ENCODE measurements at places on chromosomes 5 and 9.

DNA sequence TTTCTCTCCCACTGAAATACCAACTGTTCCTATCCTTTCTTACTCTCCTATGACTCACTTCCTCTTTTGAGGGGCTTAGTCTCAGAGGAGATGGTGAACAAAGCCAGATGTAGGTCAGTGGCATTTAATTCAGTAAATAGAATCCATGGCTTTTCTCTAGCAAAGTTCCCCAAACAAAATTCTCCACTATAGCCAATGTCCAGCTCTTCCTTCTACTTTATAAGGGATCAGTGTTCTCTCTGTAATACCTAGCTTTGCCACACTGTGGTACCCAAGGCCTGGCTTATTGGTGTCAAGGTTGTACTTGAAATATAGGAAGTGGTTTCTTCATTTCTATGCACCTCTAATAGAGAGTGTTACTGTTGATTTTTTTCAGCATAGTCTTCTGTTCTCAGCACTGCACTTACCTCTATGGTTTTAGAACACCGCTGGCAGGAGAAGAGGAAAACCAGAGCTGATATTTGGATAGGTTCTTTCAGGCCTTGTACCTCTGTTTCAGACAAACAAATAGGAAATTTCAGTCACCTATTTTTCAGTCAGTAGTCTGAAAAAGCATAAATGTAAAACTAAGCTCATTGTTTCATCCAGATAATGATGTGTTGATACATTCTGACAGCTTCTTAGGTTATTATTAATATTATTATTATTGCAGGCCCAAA, 40.6 kb upstream of the ITGA2 start:
- peak; percentile 92 for DNase-seq

DNA sequence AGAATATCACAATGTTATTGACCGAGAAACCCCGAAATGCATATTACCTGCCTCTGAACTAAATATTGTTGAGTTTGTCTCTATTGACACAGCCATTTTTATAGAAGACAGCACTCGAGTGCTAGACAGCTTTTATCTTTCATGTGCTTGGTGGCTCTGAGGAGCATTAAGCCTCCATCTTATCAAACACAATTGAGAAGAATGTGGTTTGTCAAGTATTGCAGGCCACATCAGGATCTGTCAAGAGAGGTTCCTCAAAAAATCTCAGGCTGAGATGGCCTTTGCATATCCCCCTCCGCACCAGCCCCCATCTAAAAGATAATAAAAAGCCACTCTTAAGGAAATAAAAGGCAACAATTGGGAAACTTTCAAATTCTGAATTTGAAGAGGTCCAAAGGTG, 284.8 kb downstream of the DENND1A start:
- peak; percentile 40 for DNase-seq

GRCh38 chr9:132350861-132351315, 3.9 kb downstream of the SETX start:
- peak; percentile 89 for DNase-seq

- no peak for DNase-seq
Observed at GRCh38 chr5:58366461-58366860, 93.4 kb downstream of the PLK2 start.

GRCh38 chr5:83777856-83778255, 57.2 kb upstream of the HAPLN1 start:
- no peak for DNase-seq

DNA sequence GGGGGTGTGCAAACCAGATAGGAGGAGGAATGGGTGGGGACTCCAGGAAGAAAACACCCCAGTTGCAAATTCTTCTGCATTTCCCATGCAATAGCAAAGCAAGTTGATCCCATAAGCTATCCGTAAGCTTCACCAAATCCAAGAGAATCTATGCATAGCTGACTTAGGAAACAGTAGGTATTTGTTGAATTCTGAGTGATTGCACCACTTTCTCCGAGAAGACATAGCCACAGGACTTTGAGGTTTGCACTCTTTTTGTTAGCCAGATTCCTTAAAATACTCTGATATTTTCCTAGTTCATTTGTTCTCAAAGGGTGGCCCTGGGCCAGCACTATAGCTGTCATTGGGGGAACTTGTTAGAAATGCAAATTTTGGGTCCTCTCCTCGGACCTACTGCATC, 271.9 kb downstream of the SLIT3 start:
- DNase-seq: no peak

DNA sequence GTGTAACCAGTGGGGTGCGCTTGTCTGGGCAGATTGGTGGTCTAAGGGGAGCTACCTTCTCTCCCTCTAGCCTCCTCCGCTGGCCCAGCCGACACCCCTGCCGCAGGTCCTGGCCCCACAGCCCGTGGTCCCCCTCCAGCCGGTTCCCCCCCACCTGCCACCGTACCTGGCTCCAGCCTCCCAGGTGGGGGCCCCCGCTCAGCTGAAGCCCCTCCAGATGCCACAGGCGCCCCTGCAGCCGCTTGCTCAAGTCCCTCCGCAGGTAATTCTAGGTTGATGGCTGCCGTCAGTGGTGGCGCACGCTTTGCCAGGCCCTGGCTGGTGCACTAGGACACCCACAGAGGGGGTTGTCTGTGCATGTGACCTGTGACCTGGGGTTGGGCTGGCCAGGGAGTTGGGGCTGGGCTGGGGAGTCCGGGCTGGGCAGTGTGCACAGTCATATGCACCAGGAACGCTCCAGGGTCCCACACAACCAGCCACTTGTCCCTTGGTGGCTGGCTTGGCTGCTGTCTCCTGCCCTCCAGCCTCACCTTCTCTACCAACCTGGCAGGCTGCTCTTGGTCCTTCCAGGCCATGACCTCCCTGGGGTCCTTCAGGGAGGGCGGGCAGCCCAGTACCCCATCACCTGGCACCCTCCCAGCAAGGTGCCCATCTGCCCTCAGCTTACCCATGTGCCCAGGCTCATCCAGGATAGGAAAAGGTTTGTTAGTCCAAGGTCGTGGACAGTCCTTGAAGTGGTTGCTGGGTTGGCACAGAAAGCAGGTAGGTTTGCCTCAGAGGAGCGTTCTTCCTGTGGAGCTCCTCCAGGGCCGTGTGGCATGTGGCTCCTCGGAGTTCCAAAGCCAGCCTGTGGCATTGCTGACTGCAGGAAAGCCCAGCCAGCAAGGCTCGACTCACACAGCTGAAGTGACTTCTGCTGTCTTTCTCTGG, 73.2 kb downstream of the WNK2 start:
- no peak for DNase-seq

DNA sequence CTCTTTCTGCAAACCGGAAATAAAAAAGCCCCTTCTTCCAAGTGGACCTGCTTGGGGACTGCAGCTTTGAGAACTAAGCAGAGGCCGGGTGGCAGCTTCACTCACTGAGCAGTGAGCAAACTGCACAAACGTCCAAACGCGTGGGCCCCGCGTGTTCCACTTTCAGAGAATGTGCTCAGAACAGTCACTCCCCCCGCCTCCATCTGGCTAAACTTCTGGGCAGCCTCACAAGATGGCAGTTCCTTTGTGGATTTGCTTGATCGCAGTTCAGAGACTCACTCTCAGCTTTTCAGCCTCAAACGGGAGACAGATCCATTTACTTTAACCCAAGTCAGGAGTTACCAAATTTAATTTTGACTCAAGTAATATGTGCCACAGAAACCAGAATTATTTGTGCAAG, 216.6 kb downstream of the TLE1 start:
- DNase-seq: no peak

GRCh38 chr9:122228191-122228567, 578 bp downstream of the LHX6 start:
- DNase-seq: no peak

GRCh38 chr5:35816881-35817521, 39.7 kb upstream of the IL7R start:
- no peak for DNase-seq

DNA sequence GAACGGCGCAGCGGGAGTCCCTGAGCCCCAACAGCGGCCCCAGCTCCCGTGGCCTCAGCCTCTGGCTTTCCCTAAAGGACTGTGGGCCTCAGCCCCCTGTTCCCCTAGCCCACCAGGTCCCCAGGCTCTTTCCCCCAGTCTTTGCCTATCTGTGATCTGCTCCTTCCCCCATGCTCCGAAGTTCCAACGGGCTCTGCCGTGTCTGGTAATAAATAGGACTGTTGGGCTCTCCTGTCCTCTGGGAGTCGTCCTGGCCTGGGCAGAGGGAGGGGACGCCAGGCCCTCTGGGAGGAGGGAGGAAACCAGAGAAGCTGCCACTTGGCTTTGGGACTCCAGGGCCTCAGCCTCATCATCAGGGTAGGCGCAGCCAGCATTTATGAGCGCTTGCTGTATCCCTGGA, 28.1 kb downstream of the ADGRD2 start:
- no peak for DNase-seq

DNA sequence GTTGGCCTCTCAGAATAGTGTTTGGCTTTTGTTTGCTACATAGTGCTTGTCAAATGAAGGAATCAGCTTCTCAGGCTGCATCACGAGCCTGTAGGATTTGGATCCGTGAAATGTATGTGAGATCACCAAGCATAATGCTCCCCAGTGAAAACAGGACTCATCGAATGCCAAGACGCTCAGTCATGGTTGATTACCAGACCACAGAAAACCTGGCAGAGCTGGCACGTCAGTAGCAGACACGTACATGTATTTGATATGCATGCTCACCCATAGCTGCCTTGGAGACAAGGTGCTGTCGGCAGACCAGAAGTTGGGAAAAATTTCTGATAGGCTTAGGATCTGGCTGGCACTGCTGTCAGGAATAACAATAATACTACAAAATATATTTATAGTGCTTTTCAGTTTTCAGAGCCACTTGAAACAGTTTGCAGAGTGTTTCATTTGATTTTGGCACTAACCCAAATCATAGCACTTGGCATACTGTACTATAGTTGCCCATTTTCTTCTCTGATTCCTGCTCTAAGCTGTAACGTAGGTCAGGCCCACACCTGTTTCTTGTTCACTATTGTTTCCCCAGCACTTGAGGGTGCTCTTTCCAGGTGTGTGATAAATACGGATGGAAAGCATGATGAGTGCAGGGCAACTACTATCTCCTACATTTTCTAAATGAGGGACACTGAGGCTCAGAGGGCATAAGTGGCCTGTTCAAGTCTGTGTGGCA, 226.1 kb downstream of the NR3C1 start:
- no peak for DNase-seq

GRCh38 chr9:94228616-94229015, 30.5 kb upstream of the ZNF169 start:
- DNase-seq: no peak

DNA sequence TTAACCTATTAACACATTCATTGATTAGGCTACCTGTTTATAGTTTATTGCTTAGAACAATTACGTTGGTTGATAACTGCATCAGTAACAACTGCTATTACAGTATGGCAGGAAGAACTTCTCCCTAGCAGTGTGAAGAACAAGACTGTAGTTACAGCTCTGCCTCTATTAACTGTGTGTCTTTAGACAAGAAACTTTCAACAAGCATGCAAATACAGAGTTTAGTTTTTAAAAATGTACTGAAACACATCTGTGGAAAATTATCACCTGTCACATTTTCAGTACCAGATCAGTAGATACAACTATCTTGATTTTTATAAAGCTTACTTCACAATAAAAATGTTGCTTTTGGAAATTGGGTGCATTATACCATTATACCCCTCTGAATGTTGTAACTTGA, 22.2 kb downstream of the ELL2 start:
- DNase-seq: no peak

DNA sequence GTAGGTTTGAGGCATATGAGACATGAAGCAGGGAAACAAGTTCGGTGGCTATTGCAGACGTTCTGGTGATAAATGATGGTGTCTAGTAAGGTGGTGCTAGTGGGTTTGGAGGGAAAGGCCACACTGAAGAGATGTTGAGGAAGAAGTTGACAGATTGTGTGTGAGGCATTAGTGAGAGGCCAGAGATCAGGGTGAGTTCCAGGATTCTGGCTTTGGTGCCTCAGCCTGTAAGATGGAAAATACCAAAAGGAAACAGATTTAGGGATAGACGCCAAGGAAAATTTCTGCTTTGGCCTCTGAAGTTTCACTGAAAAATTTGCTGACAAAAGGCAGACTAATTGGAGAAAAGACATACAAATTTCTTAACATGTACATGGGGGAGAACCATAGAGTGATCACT, 6.4 kb upstream of the PAIP1 start:
- no peak for DNase-seq

GRCh38 chr5:81140943-81141342, 92.2 kb upstream of the CKMT2 start:
- DNase-seq: no peak

DNA sequence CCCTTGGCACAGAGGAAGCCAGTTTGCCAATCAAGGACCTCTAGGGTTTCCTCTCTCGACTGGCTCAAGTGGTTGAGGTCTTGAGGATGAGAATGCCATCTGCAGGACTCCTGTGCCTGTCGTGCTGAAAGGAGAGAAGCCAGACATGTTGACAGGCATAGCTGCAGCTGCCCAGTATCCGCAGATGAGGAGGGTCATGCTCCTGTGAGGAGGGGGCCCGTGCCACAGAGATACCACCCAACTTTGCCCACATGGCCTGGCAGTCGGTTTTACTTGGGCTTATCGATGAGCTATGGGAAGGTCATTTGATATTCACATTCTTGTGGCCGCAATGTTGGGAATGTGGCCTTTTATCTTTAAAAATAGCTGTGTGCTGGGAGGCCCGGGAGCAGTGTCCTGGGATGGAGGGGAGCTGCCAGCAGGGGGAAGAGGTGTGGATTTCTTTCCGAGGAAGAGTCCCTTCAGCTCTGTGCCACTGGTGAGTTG, 17.4 kb downstream of the FRMPD1 start:
- no peak for DNase-seq

GRCh38 chr9:77569335-77569734, 78.8 kb downstream of the GNA14 start:
- DNase-seq: no peak

DNA sequence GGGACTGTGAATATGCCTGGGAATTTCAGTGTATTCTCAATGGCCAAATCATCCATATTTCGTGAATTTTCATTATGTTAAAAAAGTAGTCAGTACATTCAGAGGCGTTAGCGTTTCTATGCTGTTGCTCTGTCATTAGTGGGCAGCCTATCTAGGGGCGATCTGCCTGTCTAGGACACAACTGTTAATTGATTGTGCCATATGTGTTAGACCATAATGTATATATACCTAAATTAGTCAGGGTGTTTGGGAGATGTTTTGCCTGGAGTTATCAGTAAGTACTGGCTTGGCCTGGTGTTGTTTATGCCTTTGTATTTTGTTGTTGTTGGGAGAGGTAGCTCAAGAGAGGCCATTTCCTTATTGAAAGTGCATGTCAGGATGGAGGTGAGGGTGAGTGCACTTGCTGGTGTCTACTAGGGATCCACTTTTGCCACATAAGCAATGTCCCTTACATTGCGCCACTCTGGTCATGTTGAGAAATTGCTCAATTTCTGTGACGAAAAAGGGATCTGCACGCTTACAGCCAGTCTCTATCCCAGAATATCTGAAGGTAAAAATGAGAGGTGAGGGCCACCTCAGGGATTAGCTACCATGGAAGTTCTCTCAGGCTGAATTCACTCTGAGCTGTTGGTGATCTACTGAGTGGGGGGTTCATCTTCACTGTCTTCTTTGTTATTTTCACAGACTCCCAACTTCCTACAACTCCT, 123.3 kb downstream of the ST8SIA4 start:
- no peak for DNase-seq

GRCh38 chr5:55300890-55301289, 6.6 kb downstream of the DHX29 start:
- no peak for DNase-seq

Data from OCI-M1 (cell line).